ENCODE measurements at places on chromosomes 1 and 21.

DNA sequence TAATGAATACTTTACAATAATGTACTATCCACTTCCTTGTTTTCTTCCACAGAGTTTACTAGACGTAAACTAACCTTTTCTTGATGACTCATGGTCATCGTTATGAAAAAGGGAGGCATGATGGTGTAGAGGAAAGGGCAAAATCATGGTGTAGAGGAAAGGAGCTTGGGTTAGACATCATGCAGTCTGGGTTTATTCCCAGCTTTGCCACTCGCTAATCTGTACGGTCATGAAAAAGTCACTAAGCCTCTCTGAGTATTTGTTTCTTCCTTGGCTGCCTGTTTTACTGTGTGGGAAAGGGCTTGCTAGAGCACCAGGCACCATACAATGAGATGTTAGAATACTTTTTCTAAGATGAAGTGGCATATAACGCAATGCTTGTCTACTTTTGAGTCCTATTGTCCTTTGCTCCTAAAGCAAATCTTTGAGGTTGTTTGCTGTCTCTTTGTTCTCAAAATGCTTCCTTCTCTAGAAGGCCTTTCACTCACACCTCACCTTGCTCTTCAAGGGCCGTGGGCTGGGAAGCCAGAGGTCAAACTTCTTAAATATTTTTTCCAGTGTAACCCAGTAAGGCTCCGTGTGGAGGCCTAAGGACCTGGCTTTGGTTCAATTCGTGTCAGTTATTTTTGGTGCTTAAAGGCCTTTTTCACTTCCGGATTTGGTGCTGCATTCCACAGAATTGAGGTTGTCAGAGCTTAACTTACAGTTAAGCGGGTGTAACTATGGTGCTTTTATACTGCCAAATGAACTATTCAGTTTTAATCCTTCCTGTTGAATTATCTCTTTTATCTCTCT, 9.9 kb upstream of the ETV3 start:
- no peak for DNase-seq

DNA sequence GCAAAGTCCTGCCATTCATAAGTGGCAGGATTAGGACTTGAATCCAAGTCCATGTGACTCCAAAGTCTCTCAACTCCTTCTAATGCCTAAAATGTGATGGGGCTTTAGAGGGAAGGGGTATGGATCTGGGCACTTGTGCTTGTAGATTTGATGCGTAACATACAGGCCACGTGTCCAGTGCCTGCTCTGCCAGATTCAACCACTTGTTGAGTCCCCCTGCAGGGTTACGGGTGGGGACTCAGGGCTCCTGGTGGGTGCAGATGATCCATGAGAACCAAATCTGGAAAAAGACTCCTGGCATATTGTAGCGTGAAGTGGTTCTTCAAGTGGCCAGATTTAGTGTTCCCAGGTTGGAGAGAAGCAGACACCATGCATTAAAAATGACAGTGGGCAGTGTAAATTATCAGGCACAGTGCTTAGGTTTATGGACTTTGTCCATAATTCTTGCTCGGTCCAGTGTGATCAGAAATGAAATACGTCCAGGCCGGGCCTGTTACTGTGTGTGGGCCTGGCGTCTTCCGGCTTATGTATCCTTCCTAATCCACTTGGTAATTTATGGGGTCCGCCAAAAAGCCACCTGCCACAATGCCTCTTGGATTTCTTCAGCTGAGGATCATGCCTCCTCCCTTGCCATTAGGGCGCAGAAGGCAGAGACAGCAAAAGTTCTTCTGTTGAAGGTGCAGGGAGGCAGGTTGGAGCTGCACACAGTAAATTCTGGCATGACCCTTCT, 51.2 kb upstream of the LRP8 start:
- DNase-seq, result peak; percentile 80

GRCh38 chr1:35615440-35615839, 25.9 kb downstream of the PSMB2 start:
- DNase-seq, result no peak

DNA sequence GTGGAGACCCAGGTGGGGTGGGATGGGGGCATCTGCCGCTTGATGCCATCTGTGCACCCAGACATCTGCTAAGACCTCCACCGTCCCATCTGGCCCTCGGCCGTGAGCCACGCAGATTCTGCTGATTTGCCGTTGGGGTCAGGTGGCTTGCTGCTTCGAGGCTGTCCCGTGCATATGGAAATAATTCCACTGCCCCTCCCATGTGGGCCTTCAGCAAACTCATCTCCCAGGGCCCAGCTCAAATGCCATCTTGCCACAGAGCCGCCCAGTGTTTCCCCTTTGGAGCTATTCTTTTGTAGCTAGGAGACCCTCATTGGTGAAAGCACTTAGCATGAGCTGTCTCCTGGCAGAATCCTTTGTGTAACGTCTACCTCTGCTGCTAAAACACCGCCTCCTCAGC, 99.8 kb downstream of the KAZN start:
- DNase-seq, result peak; percentile 68

GRCh38 chr1:228314315-228314657, 92.3 kb downstream of the TRIM11 start:
- no peak for DNase-seq

- no peak for DNase-seq
These were observed 57.2 kb downstream of the FH start for GRCh38 chr1:241462391-241462790.

GRCh38 chr1:172005856-172006255, 164.6 kb downstream of the DNM3 start:
- no peak for DNase-seq

- no peak for DNase-seq
These were observed 42.7 kb upstream of the SLC22A15 start for GRCh38 chr1:115933625-115934024.

GRCh38 chr1:16248603-16249516, 11.9 kb upstream of the CPLANE2 start:
- DNase-seq, result peak; percentile 53

- DNase-seq, result no peak
These were observed 1.8 kb downstream of the PTTG1IP start for GRCh38 chr21:44871576-44872269.

GRCh38 chr1:117067533-117068370, 7.6 kb downstream of the TTF2 start:
- DNase-seq, result no peak

- DNase-seq, result no peak
These were observed 20.6 kb upstream of the RSPO1 start for GRCh38 chr1:37655274-37655673.

DNA sequence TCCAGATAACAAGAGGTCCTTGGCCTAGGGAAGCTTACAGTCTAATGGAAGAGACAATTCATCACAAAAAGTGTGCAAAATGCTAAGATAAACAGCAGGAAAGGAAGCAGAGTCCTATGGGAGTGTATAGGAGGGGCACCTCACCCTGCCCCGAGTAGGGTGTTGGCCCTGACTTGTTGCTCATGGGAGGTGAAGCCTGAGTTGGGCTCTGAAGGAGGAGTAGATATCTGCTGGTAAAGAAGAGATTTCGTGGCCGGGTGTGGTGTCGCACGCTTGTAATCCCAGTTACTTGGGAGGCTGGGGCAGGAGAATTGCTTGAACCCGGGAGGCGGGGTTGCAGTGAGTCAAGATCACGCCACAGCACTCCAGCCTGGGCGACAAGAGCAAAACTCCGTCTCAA, 18.6 kb upstream of the GPR37L1 start:
- no peak for DNase-seq

- DNase-seq, result no peak
These were observed 12.6 kb downstream of the FLG2 start for GRCh38 chr1:152347116-152347728.

DNA sequence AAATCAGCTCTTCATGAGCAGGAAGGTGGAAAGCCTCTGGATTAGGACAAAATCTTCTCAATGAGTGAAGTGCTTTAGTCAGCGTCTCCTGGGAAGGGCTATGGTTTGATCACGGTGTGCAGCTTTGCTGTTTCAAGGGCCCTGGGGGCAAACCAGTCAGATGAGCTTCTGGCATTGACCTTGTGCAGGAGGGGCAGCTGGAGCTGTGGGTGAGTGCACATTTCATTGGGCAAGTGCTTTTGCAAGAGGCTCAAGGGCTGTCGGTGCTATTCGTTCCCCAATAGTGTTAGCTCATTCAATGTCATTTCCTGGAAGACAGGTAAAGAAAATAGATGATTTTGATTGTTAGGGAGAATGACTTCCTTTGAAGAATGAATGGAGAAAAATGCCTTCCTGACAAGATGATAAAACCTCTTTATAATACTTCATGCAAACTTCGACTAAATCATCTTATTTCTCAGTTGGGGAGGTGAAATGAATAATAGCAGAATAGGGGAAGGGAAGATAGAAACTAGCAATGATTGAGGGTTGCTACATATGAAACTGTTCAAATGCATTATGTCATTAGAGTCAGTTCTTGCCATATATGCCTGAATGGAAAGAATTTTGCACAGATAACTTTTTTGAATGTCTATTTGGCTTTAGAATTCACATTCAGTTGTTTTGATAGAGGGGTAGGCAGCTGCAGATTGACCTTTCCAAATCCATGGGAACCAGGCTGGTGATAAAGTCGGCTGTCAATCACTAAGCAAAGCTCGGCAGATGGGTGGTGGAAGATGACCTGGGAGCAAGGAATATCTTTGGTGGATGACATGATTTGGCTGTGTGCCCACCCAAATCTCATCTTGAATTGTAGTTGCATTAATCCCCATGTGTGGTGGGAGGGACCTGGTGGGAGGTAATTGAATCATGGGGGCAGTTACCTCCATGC, 12.9 kb upstream of the DISC1 start:
- DNase-seq, result peak; percentile 25

DNA sequence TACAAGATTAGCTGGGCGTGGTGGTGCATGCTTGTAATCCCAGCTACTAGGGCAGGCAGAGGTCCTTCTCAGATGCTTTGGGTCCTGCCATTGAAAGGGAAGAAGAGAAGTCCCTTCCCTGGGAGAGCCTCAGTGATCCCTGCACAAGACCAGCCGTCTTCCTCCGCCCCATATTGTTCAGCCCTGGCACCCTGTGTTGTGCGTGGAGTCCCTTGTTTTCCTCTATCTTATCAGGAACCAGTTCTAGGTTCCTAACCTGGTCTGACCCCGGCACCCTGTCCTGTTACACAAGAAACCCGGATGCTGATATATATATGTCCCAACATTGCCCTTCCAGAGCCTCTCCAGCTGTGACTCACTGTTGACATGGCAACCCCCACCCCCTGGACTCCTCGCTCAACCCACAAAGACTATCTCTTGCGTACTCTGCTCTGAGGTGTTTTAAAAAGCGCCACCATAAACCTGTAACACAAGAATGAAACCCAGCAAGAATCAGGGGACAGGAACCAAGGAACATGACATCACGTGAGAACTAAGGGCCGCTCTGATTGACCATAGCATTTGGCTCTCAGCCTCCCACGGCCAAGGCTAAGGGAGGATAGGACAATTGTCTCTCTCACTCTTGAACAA, 4.8 kb downstream of the MX2 start:
- no peak for DNase-seq

- peak; percentile 74 for DNase-seq
These were observed 1.6 kb upstream of the CLIC4 start for GRCh38 chr1:24743404-24744211.

GRCh38 chr1:64567426-64568170, 97.7 kb downstream of the CACHD1 start:
- DNase-seq, result no peak

- no peak for DNase-seq
These were observed 871 bp upstream of the PSMA5 start for GRCh38 chr1:109427171-109427467.

GRCh38 chr1:183830389-183830788, 25.5 kb downstream of the RGL1 start:
- no peak for DNase-seq

GRCh38 chr1:63262459-63262770, 60.0 kb upstream of the FOXD3 start:
- no peak for DNase-seq

- DNase-seq, result no peak
These were observed 163.0 kb downstream of the ADGRL4 start for GRCh38 chr1:78843546-78843945.

DNA sequence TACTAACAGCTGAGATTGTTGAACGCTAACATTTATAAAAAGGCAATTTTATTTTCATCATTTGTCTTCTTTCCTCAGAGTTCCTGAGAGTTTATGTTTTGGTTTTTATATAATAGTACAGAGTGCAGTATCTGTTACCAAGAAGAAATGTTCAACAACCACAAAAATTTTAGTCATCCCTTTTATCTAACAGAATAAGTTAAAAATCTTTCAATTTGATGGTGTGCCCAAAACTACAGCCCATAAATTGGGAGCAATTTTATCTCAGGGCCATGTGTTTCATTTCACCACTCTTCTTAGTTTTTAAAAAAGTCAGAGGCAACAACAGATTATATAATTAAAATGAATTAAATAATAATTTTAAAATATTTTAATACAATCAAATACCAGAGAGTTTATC, 37.1 kb downstream of the NEXN start:
- no peak for DNase-seq

- DNase-seq, result no peak
These were observed 111.1 kb downstream of the CLEC20A start for GRCh38 chr1:178385662-178386061.

DNA sequence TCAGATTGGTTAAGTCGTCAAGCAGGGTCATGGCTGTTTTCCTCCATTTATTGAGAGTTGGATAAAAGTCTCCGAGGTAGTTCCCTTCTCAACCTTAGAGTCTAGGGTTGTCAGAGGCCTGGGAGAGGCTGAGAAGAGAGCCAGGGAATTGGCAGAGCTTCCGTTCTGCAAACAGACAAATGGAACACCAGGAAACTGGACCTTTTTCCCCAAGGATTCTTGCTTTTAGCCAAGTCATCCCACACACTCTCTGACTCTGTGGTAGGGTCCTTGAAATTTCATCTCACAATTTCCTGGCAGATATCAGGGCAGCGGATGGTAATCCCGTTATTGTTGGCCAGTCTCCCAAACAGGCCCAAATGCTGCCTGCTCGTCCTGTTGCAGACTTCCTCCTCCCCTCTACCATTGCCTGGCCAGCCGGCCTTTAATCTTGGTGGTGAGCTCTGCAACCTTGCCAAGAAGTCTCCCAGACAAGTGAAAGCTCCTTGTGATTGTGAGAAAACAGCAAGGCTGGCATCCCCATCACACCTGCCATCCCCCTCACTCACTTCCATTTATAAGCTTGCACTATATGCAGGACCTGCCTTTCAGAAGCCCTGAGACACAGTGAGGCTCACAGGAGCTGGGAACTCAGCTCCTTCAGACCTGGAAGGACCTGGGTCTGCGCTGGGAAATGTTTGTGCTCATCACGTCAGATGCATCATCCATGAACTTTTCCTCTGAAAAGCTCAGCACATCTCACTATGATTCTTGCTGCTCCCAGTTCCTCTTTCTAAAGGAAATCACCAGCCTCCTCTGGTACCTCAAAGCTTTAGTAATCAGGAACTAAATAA, 13.7 kb upstream of the SRP9 start:
- no peak for DNase-seq

Data from NCI-H524 treated with DMSO at 0.1 percent for 48 hours (cell line).